ENCODE measurements at places on chromosomes 12 and 14.

GRCh38 chr12:22268973-22269372 is 65.5 kb downstream of the ST8SIA1 start:
- DNase-seq: no peak

DNA sequence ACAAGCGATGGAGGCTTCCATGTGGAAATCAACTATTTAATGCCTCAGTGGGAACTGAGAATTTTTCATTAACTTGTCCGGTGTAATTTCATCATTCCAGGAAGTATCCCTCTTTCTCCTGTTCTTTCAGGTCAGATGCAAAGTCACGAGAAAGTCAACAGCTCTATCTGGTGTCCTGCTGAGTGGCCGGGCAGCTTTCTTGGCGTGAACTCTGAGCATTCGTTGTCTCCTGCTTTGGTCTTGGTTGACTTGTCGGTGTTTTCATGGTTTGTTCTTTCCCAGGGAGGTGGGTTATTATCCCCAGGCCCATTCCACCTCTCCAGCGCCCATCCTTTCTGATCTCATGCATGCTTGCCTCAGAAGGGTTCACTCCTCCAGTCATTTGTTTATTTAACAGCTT is 149.1 kb downstream of the GLT1D1 start:
- DNase-seq: no peak

DNA sequence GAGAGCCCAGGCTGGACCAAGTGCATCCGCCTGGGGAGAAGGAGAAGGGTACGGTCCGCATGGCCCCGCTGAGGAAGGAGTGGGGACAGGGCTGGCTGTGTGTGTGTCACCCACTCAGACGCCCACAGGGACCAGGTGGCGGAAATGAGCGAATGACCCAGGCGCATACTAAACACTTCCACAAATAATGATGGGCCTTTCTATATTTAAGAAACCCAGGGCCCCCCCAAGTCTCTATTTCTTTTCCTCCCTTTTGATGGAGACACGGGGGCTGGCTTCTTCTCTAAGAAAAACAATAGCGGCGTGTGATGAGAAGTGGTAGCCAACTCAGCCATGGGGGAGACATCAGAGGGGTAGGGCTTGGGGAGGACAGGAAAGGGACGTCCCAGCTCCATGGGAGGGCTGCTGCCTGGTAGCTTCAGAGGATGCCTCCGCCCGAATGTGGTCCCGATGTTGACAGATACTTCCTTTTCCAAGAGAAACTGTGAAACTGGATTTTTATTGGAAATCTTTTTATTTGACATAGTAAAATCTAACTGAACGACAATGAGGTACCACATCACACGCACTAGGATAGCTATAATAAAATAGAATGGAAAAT is 6.3 kb upstream of the MAP1LC3B2 start:
- no peak for DNase-seq

- DNase-seq: peak; percentile 46
Observed at GRCh38 chr12:92108651-92109050, 37.0 kb downstream of the BTG1 start.

DNA sequence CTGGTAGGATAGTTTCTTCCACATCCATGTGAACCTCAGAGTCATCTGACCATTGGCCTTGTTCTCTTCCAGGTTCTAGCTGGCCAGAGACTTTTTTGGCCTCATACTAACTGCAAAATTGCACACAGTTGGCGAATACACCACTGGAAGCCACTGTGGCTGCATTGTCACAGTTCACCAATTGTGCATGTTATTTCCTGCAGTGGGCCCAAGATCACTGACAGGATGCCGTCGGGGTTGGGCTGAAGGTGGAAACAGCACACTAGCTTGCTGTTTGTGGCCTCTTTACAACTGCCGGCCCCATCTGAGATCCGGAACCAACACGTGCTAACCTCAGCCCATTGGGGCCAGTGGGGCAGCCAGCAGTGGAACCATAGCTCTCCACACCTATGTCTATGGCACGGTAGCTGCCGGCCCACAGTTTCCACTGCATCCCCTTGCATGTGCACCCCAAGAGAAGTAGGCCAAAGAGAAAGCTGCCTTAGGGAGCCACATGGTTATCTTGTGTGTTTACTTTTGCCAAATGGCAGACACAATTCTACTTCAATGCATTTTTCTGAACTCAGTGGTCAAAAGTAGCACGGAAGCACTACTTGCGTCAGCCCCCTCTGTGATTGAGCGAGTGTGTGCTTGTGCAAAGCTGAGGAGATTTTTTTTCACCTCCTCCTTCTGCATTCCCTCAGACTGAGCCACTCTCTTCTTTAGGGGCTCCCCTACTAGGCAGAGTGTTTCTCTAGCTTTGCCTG is 464.0 kb downstream of the RAD51B start:
- no peak for DNase-seq

GRCh38 chr12:8897081-8897480 is 17.2 kb upstream of the PHC1 start:
- no peak for DNase-seq

DNA sequence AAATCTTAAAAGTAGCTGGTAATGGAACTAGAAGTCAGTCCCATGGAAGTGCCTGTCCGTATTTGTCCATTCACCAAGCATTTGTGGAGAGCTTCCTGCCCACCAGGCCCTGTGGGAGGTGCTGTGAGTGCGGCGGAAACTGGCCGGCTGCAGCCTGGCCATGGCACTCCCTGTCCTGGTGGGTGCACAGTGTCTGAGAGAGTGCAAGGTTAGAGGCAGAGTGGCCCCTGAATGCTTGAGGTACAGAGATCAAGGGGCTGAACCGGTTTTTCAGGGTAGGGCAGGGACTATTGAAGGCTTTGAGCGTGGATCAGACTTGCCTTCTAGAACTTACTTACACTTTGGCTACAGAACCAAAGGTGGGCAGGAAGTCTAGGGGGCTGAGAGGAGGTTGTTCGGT is 92.9 kb downstream of the ESR2 start:
- no peak for DNase-seq

DNA sequence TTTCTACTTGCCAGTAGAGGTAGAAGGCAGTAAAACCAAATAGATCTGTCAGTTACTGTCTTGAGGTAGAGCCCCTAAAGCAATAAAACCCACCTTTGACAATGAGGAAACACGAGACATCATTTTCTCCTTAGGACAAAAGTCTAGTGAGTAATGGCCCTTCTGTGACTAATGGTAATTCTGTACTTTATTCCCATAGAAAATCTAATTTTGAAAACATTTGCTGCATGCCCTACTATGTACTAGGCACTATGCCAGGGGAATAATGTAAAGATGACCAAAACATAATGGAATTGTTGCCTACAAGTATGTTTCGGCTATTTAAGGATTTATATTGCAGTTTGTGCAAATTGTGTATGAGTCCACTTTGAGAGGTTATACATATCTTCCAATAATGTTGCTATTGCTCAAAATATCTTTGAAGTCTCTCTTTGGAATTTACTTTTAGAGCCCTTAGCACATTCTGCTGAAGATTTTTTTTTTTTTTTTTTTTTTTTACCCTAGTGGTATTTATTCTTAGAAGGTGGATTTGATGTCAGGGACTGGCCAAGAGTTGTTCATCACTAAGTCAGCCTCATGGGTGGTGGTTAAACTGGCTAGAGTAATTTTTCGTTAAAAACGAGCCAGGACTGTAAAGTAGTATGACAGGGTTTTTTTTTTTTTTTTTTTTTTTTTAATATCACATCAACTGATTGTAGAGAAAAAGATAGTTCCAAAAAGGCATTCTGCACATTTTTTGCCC is 109.7 kb downstream of the CRADD start:
- DNase-seq: no peak

DNA sequence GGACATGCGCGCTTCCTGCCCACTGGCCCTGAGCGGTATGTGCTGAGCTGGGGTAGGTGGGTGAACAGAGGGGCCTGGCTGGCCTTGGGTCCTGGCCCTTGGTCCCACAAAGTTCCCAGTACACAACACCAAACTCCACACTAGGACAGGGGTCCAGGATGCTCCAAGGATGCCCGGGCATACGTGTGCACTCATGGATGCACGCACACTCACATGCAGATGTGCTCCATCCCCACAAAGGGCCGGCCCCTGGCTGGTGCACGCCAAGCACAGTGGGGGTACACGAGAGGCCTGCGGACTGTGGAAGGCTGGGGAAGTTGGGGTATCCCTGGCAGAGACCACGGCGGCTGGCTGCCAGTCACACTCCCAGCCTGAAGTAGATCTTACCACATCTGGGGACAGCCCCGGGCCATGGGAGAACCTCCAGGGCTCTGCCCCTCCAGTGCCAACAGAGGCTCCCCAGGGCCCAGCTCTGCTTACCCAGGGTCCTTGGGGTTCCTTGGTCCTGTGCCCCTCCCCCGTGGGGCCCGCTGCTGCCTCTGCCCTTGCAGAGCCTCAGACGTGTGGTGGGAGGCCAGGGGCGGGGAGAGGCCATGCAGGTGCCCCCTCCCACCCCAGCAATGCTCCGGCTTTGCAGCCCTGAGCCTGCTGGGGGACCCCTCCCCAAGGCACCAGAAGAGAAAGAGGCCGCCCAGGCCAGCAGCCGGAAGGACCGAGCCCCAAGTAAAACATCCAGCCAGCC is 24.0 kb upstream of the NUDT14 start:
- DNase-seq: no peak

- DNase-seq: no peak
Observed at GRCh38 chr12:38543151-38543550, 226.6 kb downstream of the ALG10B start.

Measured in NCI-H510A treated with DMSO at 0.1 percent for 48 hours (cell line).